ENCODE measurements at places on chromosomes 12 and 14.

- DNase-seq = no peak
These were observed 150.6 kb downstream of the BCL11B start for GRCh38 chr14:99121319-99121875.

GRCh38 chr12:102533483-102534215 lies 53.3 kb upstream of the IGF1 start:
- DNase-seq = no peak

DNA sequence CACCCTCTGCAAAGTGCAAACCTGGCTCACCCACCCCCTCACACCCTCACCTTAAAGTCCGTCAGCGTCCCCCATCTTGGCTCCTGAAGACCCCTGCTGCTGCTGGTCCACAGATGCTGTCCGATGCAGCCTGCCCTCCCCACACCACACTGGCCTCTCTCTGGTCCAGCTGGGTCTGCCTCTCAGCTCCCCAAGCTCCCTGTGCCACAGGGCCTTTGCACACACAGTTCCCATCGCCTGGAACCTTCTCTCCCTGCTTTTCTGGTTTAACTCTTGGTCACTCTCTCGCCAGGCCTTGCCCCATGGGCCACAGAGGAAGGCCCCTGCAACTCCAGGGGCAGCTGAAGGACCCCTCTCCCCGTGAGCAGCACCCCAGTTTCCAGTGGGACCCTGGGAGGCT lies 44.9 kb downstream of the TESC start:
- no peak for DNase-seq

DNA sequence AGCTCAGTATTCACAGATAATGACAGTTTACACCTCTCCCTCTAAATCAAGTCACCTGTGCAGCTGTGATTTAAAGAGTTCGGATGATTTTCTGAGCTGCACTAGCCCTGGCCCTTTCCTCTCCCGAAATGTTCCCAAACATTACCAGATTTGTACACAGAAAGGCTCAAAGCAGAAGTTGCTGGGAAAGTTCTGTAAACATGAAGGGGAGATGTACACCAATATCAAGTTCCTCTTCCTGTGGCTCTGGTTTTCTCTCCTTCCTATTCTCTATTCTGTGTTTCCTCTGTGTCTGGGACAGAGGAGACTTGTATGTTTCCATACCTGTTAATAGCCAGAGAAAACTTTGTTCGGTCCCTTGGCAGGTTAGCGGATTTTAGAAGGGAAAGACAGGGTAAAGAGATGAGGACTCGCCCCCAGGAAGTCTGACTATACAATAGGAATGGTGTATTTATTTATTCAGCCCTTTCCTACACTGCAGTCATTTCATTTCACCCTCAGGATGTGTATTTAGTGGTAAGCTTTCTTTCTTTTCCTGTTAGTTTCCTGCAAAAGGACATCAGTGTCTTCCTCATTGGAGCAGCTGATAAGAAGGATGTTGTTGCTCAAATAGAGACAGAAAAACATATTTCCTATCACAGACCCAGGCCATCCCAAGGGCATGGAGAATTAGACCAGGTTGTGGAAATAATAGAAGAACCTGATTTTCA lies 7.6 kb upstream of the NUMB start:
- no peak for DNase-seq

DNA sequence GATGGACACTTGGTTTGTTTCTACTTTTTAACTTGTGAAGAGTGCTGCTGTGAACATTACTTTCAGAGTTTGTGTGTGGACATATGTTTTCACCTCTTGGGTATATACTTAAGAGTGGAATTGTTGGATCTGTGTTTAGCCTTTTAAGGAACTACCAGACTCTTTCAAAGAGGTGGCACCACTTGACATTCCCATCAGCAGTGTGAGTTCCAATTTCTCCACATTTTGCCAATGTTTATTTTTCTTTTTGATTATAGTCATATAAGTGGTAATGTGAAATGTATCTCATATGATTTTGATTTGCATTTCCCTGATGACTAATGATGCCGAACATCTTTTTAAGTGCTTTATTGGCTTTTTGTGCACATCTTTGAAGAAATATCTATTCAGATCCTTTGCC lies 44.8 kb downstream of the ARHGAP5 start:
- DNase-seq = no peak

DNA sequence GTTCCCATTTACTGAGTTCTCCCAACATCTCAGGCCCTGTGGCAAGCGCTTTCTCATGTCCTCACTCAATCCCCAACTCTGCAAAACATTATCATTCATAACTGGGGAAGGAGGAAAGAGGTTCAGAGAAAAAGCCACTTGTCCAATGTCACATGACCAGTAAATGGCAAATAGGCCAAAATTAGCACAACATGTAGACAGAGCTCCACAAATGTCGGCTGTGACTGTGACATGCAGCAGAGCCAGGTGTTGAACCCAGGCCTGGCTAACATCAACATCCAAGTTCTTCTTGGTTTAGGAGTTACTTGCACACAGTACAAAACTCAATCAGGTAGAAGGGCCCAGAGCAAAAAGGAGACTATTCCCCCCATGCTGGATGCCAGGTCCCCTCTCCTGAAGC lies 10.8 kb downstream of the KCTD10 start:
- DNase-seq = no peak

DNA sequence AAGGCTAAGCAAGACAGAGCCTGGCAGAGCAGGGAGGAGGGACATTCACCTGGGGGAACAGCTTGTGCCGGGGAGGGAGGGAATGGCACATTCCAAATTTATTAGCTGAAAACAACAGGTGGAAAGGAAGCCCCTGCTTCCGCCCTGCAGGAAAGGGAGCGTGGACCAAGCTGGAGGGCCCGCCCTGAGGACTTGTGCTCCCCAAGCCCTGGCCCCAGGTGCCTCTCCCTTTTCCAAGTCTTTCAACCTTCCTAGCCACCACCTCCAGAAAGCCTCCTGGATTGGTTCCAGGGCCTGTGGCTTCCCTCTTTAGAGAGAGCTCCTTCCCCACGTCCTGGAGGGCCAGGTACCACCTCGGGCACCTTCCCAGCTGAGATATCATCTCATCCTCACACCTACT lies 2.7 kb downstream of the DEGS2 start:
- DNase-seq = no peak

GRCh38 chr14:22641846-22642245 lies 2.3 kb downstream of the OR6J1 start:
- no peak for DNase-seq

GRCh38 chr12:92543840-92544239 lies 158.9 kb upstream of the PLEKHG7 start:
- no peak for DNase-seq

- DNase-seq = no peak
These were observed 80.8 kb downstream of the BHLHE41 start for GRCh38 chr12:26044007-26044394.

- DNase-seq = no peak
These were observed 9.3 kb downstream of the TPCN1 start for GRCh38 chr12:113230315-113231234.

GRCh38 chr14:85291731-85292130 lies 238.2 kb upstream of the FLRT2 start:
- no peak for DNase-seq

- DNase-seq = no peak
These were observed 51.3 kb upstream of the LIN7A start for GRCh38 chr12:80988986-80989385.

- DNase-seq = no peak
These were observed 106.4 kb downstream of the EFCAB11 start for GRCh38 chr14:89848165-89848564.

DNA sequence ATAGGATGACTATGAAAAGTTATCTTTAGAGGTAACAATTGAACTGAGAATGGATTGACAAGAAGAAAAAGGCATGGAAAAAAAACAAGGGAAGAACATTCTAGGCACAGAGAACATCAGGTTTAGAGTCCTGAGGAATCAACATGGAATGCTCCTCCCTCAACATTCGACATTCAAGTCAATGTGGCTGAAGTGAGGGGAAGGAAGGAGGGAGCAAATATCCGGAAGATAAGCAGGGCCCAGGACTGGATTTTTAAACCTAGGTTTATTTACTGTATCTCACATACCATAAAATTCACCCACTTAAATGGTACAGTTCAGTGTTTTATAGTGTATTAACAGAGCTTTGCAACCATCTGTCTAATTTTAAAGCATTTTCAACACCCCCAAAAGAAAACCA lies 9.6 kb upstream of the CCER1 start:
- DNase-seq = no peak

DNA sequence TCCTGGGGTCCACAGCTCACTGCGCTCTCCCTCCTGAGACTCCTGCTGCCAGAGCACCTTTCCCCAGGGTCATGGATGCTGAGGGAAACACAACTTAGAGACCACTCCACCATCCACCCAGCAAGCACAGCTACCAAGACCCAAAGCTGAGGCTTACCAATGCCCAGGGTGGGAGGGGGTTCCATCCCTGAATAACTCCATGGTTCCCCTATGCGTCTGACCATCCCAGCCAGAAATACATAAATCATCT lies 36.3 kb downstream of the DAD1 start:
- DNase-seq = no peak

DNA sequence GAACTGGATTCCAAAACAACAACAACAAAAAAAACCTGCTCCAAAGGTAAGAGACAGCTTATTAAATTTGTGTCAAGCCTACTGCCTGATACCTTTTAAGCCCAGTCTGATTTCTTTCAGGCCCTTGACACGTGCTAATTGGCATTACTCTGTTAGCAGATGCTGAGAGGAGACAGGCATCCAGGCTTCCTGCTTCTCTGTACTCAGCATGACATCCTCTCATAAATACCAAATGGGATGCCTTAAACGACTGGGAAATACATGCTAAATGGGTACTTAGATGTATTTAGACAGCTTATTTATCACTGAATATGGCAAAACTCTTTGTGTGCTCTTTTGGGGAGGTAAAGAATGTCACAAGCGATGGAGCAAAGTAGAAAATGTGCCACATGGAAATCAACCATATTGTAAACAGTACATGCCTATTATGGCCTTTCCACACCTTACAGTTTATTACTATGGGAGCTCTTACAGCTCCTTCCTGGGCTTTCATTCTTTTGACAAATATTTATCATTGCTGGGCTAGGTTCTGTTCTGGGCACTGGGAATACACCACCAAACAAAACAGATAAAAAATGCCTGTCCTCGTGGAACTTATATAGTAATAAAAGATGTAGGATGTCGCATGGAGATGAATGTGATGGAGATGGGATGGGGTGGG lies 11.5 kb upstream of the PCED1B start:
- DNase-seq = no peak

DNA sequence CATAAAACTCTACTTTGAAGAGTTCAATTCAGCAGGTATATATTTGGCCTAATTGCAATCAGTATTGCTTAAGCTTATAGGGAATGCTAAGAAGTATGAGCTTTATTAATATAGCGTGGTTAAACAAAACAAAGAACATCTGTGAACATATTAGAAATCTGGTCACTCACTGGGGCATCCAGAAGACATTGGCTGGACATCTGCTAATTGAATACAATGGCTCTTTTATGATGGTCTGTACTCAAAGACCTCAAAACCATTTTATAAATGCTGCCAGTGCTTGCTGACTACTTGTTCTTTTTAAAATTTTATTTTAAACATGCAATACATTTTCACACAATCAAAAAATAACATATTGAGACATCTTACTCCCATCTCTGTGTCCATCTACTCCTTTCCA lies 173.0 kb downstream of the STXBP6 start:
- DNase-seq = no peak

DNA sequence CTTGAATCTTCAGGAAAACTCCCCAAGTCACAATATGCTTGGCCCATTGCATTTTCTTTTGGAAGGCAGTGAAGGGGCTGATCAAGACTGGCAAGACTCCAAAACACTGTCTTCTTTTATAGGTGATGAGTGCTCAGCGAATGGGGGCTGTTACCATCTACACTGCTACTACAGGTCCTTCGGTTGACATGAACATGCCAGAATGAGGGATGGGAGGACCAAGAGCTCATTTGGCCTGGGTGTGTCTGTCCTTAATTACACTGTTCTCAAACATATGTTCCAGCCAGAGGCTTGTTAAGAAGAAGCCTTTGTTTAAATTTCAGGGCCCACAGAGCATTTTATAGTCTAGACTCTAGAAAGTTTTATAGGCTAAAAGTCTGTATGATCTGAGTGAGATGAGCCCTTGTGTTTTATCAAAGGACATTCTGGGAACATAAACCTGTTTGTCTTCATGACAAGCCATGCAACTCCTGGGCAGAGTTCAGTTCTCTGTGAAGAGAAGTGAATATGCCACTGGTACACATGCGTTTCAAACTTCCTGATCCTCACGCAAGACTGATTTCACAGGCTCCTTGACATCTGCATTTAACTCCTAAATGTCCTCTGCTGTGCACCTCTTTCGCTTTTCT lies 4.7 kb upstream of the FAM234B start:
- DNase-seq = no peak

DNA sequence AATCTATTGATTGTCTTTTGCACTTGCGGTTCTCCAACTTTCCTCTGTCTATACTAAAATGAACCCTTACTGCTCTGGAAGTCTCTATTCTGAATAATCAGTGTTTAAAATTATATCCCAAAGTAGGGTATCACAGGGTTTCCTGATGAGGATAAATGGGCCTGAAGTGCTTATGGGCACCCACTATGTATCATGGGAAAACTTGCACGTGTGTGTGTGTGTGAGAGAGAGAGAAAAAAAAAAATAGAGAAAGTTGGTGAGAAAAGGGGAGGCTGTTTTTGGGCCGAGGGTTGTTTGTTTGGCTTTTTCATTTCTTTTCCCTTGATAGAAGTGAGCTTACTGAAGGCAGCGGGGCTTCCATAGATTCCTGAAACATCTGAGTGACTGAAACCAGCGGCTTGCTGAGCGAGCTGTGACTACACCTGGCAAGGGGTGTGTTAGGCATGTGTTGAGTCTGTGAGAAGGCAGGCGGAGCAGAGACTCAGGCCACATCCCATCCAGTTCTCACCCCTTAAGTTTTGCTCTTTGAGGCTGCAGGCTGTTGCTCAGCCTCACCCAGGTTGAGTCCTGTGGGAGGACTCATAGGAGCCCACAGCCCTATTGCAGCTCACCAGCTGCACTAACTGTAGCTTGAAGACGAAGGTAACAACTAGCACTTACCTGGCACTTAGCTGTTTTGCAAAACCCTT lies 17.2 kb downstream of the PPFIBP1 start:
- no peak for DNase-seq

- no peak for DNase-seq
These were observed 171.2 kb downstream of the MYRFL start for GRCh38 chr12:69996241-69996640.

GRCh38 chr12:123436017-123436964 lies at the start of gene RILPL2:
TSS of gene RILPL2 (minus strand) at chr12:123436684. CDS start at chr12:123436420, 264 bp downstream.
- peak; percentile 73 for DNase-seq

- peak; percentile 50 for DNase-seq
These were observed 22.6 kb upstream of the MAPKAPK5 start for GRCh38 chr12:111819191-111820158.

DNA sequence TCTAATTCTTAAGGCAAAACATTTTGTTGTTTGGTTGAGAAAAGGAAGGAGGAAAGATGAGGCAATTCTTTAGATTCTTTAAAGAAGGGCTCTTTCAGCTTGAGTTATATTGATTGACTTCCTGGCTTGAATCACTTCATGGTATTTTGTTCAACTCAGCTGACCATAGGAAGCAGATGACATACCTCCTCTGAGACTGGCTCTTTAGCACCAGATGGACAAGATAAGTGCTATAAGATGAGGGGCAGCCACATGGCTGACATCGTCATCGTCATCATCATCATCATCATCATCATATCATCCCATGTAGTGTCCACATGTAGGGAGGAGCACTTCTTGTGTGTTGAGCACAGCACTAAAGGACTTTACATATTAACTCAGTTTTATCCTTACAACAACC lies 81.3 kb downstream of the SSPN start:
- no peak for DNase-seq
